ENCODE measurements at places on chromosomes 3 and 15. TPM values are rescaled to one million over a fixed set of nuclear protein-coding genes. Genes with fewer than 3 reads are reported as not detected.

ADAMTS17 gene
- 7.6 TPM for total RNA-seq

CX3CR1 gene
- total RNA-seq = 5.7 TPM

GRK7 gene
- 0.10 TPM for total RNA-seq

ARNT2 gene
- total RNA-seq = not detected

BUB1B gene
- total RNA-seq = 2.7 TPM

NAALADL2 gene
- 1.3 TPM for total RNA-seq

SLC22A13 gene
- not detected for total RNA-seq

OR4F6 gene
- total RNA-seq = not detected

CACNA1D gene
- total RNA-seq = 0.84 TPM

SLC38A3 gene
- not detected for total RNA-seq

GOLGA8S gene
- total RNA-seq = 0.10 TPM

CLDN16 gene
- total RNA-seq = 0.10 TPM

KIF7 gene
- total RNA-seq = 0.21 TPM

SPSB4 gene
- total RNA-seq = not detected

SLC9C1 gene
- 0.10 TPM for total RNA-seq

CYP1A1 gene
- total RNA-seq = not detected

OR5K4 gene
- not detected for total RNA-seq

ZNF502 gene
- 1.6 TPM for total RNA-seq

PPARG gene
- 1.9 TPM for total RNA-seq

ZBBX gene
- total RNA-seq = not detected

NDUFAF3 gene
- 27.9 TPM for total RNA-seq

GP9 gene
- total RNA-seq = 28.1 TPM

CIP2A gene
- total RNA-seq = 8.2 TPM

GTPBP8 gene
- 40.6 TPM for total RNA-seq

FAM107A gene
- not detected for total RNA-seq

FEZF2 gene
- not detected for total RNA-seq

CD86 gene
- 50.1 TPM for total RNA-seq

ACAN gene
- total RNA-seq = under 0.01 TPM

PIK3CA gene
- 91.3 TPM for total RNA-seq

SAMMSON gene
- not detected for total RNA-seq

SMCO1 gene
- total RNA-seq = not detected

ECE2 gene
- not detected for total RNA-seq

SOX14 gene
- total RNA-seq = not detected

GCSAM gene
- total RNA-seq = 6.4 TPM

ROPN1 gene
- total RNA-seq = not detected

P2RY13 gene
- total RNA-seq = 14.9 TPM

CTDSPL2 gene
- total RNA-seq = 269 TPM

TTLL13 gene
- total RNA-seq = 0.31 TPM

PDZRN3 gene
- total RNA-seq = 0.10 TPM

PLA1A gene
- 2.7 TPM for total RNA-seq

SLC28A2 gene
- not detected for total RNA-seq

TRIM71 gene
- 0.10 TPM for total RNA-seq

EIF5A2 gene
- 3.4 TPM for total RNA-seq

GHSR gene
- not detected for total RNA-seq

COL6A6 gene
- total RNA-seq = under 0.01 TPM

WDR93 gene
- total RNA-seq = not detected

MORC1 gene
- total RNA-seq = 0.84 TPM

All from mononuclear cell (primary cell).